ENCODE measurements at places on chromosomes 5 and 9.

- no peak for DNase-seq
Observed at GRCh38 chr5:128668921-128669320, 130.9 kb upstream of the FBN2 start.

- DNase-seq, result peak; percentile 75
Observed at GRCh38 chr5:65481635-65482295, at the start of gene ADAMTS6. Gene ADAMTS6 (minus strand): TSS chr5:65481920. CDS start chr5:65473673, 8,247 bp downstream.

GRCh38 chr9:7968687-7969086 lies 169.1 kb upstream of the DMAC1 start:
- no peak for DNase-seq

- no peak for DNase-seq
Observed at GRCh38 chr9:129038109-129038852, 1.9 kb downstream of the MIGA2 start.

DNA sequence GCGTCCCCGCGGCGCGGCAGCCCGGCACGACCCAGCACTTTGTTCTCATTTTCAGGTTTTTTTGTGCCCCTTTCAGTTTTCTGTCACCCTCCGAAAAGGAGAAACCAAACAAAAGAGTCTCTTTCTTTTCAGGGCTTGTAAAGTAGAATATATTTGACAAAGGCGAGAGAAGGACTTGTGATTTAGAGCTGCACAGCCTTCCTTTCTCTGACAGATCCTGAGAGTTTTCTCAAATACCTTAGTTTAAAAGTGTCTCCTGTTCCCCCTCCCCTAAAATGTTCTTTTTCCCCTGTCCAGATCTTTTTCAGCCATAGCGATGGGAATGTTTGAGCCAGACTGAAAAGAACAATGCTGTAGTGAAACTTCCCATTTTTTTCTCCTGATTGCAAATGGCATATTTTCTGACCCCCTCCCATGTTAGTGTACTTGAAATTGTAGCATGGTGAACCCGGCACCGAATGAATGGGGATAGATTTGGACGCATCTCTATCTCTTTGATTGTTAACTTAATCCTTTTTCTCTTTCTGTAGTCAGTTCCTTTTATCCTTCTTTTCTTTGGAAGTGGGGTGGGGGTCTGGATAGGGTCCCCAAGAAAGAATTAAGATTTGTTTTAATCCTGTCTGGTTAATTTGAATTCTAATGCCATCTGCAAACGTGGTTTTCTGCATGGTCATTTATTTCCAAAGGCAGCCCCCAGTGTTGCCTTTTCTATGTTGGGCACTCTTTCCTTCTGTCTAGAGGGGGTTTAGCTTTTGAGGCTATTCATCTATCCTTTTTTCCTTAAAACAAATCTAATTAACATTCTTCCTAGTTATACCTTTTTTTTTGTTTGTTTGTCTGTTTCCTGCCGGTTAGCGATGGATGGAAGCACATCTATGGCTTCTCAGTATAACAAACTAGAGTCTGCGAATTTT lies 2.2 kb downstream of the ZSWIM6 start:
- DNase-seq, result no peak

- DNase-seq, result no peak
Observed at GRCh38 chr9:128321879-128322403, 306 bp downstream of the TRUB2 start.

GRCh38 chr9:129013674-129014073 lies 14.5 kb downstream of the SH3GLB2 start:
- no peak for DNase-seq

DNA sequence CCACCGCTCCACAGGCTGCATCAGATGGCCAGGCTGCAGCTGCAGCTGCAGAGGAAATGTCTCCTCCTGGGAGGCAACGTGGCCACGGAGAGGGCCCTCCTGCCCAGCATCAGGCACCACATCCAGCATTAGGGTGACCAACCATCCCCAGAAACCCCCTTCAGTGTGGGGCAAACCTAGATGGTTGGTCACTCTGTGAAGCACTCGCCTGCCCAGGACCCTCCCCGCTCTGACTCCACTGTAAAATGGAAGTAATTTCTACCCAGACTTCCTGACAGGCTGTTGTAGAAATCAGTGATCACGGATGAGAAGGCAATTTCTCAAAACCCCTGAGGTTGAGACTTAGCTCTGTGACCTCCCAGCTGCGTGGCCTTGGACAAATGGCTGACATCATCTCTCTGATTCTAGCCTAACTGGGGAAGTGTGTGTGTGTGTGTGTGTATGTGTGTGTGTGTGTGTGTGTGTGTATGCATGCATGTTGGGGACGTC lies 31.6 kb downstream of the B4GALT1 start:
- no peak for DNase-seq

DNA sequence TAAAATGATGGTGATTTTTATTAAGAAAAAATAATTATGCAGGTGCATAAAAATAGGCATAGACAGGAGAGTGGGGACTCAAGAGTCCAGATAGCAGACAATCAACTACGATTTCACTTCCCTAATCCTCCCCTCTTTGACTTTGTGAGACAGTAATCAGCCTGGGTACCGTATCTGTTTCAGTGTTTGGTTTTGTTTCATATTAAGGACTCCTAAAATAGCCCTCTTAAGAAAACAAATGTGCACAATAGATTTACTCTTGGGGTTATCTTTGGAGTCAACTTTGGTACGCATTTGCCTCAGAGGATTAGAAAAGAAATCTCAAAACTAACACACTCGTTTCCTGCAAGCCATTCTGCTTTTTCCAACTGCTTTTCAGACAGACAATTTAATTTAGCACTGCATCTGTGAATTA lies 96.3 kb downstream of the ZNF608 start:
- DNase-seq, result peak; percentile 78

DNA sequence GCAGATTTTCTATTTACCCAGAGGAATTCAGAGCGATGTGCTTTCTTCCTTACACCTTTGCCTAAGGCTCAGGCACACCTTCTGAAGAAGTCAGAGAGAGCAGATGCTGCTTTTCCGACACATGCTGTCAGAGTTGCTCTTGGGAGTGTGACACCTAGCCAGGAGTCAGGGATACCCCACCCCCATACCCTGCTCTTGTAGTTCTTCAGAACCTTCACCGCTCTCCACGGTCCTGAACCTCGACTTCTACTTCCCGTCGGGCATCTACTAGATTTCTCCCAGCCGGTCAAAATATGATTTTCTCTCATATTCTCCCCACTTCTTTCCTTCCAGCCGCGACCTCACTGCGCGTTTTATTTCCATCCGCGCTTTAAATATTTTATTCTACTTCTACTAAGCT lies 1.7 kb downstream of the GRIN3A start:
- DNase-seq, result no peak

- no peak for DNase-seq
Observed at GRCh38 chr5:378976-379742, 57.6 kb downstream of the AHRR start.

Measured in GM20000 (cell line).